ENCODE measurements at places on chromosomes 2 and 18.

DNA sequence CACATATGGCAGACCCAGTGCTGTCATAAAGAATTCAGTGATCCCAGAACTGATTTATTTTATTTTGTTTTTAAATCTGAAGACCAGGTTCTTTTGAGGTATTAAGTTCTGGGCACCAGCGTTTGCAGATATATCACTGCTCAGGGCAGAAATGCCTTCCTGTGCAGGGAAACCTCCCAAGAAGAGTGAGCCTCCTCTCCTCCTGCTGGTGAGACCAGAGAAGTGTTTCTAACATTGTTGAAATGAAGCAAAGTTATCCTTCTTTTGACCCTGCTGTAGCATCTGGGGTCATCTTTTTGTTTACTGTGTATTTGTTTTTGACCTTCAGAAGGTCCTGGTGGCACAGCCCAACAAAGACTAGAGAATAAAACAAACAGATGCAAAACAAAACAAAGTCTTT, 94.0 kb downstream of the AQP4 start:
- DNase-seq, result no peak

DNA sequence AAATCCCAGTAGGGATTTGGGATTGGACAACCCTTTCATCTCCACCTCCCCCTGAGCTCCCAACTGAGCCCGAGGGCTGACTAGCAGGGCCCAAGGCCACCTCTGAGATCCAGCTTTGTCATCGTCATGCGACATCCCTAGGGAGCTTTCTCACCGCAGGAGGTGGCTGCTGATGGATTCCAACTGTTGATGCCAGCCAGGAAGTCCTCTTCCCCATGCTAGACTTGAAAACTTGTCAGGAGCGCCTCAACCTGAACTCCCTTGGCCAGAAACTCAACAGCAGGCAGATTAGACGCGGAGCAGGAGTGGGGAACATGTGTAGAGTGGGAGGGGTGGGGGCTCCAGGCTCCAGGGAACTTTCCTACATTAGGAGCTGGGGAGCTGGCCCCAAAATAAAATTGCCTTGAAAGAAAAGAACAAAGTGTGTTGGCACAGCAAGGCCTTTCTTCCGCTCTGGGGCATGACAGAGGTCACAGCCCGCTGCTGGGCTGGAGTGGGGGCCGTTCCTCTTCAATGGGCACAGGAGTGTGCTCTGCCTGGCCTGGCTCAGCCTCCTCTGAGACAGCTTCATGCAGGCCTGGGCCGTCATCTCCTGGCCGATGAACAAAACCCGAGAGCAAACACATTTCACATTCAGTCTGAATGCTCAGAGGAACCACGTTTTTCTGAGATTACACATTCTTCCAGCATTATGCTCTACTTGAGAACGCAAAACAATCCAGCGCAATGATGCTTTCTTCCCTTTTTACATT, 34.5 kb downstream of the EMILIN2 start:
- DNase-seq, result no peak

DNA sequence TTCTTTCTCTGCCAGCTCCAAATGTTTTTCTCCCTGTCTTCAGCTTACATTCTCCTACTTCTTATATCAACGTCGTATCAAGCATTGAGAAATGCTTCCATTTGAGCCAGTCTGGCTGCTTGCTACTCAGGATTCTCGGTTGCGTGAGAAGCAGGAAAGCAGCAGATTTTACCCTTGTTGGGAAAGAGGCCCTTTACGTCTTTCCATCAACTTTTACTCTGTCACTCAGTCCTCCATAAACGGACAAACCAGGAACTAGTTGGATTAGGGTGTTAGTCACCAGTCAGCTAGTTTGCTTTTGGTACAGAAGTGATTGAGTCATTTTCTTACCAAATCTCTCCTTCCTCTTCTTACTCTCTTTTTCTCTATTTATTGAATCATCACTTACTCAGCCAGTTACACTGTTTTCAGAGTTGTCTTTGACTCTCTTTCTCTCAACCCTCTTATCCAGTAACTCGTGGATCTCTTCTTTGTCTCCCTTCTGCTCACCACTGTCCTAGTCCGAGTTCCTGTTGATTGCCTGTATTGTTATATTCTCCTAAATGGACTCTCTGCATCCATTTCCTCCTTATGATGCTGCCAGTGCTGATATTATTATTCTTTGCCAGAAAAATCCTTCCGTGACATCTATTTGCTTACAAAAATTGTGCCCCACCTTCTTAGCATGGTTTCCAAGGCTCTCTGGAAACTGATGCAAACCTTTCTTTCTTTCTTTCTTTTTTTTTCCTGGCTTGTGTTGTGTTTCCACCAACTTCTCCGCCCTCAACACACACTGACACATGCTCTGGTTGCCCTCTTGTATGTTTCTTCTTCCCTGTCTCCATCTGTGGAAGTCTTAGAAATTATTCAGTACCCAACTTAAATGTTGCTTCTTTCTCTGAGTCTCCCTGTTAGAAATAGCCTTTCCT, 61.5 kb downstream of the VRK2 start:
- DNase-seq, result no peak

DNA sequence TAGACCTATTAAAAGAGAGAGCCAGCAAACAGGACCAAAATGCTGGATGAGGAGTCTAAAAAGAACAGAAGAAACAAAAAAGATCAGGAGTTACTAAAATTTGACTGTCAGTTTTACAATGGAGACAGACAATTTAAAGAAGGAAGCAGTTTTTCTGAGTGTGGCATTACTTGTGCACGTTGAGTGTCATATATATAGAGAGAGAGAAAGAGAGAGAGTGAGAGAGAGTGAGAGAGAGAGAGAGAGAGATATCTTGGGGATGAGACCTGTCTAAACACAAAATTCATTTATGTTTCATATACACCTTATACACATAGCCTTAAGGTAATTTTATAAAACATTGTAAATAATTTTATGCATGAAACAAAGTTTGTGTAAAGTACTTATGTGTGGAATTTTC, 2.1 kb upstream of the GALNT3 start:
- no peak for DNase-seq

DNA sequence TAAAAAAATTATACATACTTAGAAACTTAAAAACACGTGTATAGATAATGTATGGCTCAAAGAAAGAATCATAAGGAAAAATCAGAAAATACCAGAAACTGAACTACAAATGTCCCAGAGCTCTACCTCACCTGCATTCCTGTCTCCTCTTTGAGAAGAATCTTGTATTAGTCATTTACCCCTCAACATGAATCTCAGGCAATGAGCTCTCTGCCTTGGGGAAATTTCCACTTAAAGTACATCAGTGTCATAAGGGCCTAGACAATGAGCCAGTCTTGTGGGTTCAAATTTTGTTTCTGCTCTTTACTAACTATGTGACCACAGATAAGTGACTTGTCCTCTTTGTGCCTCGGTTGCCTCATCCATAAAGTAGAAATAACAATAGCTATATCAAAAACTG, 40.1 kb downstream of the SCG2 start:
- no peak for DNase-seq

DNA sequence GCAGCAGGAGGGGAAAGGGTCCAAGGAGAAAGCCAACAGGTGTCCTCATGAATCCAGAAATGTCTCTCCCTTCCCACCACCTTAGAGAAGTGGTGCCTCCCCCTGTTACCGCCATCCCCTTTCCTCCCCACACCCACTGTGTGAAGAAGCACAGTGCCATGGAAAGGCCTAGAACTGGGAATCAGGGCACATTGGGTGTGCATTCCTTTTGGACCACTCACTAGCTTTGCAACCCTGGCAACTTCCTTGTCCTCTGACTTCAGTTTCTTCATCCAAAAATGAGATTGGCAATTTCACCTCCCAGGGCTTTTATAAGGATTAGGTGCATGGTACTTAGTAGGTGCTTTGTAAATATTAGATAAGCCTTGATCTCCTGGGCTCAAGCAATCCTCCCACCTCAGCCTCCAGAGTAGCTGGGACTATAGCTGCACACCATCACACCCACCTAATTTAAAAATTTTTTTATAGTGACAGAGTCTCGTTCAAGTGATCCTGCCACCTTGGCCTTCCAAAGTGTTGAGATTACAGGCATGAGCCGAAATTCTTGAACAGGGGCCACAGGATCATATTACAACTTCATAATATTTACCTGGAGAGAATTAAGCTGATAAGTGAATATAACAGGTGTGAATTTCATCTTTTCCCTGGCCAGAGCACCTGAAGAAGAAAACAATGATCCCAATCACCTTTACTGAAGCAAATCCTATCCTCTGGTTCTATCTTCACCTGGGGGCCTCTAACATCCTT, 97.9 kb upstream of the TAF1B start:
- DNase-seq, result no peak

GRCh38 chr2:230678451-230678850, 34.2 kb upstream of the CAB39 start:
- peak; percentile 38 for DNase-seq

DNA sequence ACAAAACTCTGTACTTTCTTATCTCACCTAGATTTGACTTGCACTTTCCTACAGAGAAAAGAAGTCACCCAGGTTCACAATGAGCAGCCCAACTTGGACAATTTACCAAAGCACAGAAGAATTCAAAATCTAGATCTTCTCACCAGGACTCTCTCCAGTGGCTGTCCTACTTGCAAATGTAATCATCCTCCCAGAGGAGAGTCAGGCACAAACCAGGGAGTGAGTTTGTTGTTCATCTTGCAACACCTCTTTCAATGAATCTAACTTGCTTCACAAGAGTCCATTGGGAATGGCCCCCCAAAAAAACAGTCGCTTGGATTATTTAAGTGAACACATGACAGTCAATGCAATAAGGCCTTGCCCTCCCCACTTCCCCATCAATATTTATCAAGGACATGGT, 144.6 kb downstream of the ATL2 start:
- DNase-seq, result no peak
